ENCODE measurements at places on chromosomes 11 and 22. TPM values are rescaled to one million over a fixed set of nuclear protein-coding genes. Genes with fewer than 3 reads are reported as not detected.

The SHANK2 gene
- total RNA-seq = 0.93 TPM

- DNase-seq = no peak
These were observed 22.8 kb downstream of the CASP5 start for GRCh38 chr11:105000167-105000566.

DNA sequence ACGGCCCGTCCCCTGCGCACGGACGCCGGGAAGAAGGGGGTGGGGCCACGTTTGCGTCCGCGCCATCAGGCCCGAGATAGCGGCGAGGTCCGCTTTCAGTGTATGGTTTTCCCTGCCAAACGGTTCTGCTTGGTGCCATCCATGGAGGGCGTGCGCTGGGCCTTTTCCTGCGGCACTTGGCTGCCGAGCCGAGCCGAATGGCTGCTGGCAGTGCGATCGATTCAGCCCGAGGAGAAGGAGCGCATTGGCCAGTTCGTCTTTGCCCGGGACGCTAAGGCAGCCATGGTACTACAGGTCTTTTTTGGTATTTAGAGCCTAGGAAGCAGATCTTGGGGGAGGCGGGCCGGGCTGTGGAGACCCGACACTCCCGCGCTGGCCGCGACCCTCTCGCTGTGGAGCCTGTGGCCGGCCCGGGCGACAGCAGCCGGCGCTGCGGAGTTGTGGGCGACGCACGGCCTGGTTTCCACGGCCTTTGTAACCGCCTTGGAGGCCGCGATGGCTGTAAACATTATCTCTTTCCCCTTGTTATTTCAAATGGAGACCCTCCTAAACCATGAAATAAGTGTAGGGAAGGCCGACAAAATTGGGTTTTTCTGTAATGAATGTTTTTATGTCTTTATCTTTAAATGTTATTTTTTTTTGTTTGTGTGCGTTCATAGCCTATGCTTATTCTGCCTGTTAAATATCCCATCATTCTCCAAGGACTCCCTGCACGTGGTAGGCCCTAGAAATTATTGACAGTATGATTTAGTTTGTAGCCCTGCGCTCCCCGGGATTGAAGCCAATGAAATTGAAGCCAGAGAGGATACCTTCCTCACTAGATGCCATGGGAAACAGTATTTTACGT lies at the start of gene AASDHPPT:
AASDHPPT (plus strand) TSS at position 54 of the 847 bp plus-strand sequence; CDS start at position 103, 49 bp downstream.
- DNase-seq = no peak

The TMEM123 gene
- 106 TPM for total RNA-seq

The NAALAD2 gene
- total RNA-seq = 4.4 TPM

The GDPD4 gene
- not detected for total RNA-seq

Measured in aorta (tissue), 5 donors.